ENCODE measurements at places on chromosomes 2 and 18.

DNA sequence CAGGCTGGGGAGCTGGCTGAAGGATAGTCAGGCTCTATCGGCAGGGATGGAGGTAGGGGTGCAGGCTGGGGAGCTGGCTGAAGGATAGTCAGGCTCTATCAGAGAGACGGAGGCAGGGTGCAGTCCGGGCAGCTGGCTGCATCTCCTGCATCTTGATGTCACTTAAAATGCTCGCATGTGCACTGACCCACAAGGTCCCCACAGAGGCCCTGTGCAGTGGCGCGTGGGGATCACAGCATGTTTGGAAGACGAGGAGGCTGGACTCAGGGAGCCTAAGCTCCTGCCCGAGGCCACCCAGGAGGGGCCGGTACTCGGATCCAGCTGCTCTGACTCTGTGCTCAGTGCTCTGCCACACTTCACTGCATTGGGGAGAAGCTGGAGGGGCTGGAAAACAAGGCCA, 189.0 kb upstream of the HDAC4 start:
- DNase-seq: no peak

GRCh38 chr2:159832858-159833257, 34.9 kb upstream of the CD302 start:
- DNase-seq: no peak

- no peak for DNase-seq
These were observed 19.4 kb upstream of the KIF1A start for GRCh38 chr2:240839152-240840143.

- DNase-seq: no peak
These were observed 59.5 kb downstream of the LRRTM1 start for GRCh38 chr2:80244905-80245584.

DNA sequence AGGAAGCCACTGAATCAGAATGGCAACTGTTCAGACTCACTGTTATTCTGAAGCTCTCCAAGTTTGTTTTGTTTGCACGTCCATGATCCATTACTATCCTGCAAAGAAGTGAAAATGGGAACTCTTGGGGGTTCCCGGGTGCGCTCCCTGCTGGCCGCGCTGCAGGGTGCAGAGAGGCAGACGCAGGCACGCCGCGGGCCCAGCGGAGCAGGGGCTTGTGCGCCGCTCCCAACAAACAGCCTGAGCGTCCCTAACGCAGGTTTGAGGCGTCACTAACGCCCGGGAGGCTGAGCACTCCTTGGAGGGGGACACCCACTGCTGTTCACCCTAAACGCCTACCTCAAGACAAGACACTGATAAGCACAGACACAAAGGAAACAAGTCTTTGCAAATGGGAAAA, 14.3 kb upstream of the PIEZO2 start:
- DNase-seq: no peak

DNA sequence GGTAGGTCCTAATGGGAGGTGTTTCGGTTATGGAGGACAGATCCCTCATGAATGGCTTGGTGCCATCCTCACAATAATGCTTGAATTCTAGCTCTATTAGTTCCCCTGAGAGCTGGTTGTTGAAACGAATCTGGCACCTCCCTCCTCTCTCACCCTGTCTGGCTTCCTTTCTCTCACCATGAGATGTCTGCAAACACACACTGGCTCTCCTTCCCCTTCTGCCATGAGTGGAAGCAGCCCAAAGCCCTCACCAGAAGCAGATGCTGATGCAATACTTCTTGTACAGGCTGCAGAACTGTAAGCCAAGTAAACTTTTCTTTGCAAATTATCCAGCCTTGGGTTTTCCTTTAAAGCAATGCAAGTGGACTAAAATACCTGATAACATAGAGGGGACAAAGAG, 86.6 kb downstream of the RND3 start:
- no peak for DNase-seq

- no peak for DNase-seq
These were observed 29.0 kb upstream of the SLC35F6 start for GRCh38 chr2:26735097-26735496.

DNA sequence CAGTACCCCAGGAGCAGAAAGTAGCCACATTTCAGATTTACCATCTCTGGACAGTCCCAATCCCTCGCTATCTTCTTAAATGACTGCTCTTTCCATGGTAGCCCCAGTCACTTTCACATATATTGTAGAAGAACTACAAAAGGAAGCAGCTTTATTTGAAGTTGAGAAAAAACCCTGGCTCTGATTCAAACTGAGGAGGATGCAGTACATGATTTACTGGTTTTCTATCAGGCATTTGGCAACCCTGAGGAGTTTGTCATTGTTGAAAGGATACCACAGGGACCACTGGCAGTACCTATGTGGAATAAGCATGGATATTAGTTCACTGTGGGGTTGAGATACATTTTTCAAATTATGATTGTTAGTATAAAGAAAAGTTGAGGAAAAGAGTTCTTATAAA, 640.9 kb upstream of the SETBP1 start:
- no peak for DNase-seq

DNA sequence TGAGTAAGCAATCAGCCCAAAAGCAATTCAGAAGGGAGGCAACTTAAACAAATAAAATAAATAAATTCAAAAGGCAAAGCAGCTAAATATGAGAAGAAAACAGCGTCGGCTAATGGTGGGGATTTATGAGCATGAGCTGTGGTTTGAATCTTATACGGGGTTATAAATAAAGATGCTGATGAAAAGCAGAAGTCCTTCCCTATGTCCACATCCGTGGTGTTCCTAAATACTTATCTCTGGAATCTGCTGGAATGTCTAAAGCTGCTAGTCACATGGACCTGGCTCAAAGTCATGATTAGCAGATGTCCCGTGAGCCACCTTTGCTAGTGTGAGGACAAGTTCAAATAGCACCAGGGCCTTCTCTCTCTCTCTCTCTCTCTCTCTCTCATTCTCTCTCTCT, 33.8 kb downstream of the SMIM21 start:
- no peak for DNase-seq

DNA sequence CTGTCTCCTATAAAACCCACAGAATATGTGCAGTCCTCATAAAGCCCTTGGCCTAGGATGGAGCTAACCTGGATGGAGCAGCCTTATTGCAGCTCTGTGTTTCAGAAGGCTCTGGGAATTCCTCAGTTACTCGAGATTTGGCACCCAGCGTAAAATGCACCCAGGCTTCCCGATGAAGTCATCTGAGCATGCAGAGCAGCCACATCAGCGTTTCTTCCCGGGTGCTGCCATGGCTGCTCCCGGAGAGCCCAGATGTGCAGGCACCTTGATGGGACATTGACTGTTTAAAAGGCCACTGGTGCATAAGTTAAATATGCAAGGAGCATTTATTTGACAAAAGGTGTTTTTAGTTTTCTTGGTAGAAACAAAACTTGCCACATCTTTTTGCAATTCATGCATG, 115.2 kb downstream of the MBP start:
- no peak for DNase-seq

- DNase-seq: peak; percentile 35
These were observed 1.3 kb upstream of the ACKR3 start for GRCh38 chr2:236568068-236568921.

GRCh38 chr2:15893689-15894480, 46.5 kb upstream of the MYCN start:
- no peak for DNase-seq

GRCh38 chr18:37889963-37890362, 324.4 kb upstream of the CELF4 start:
- DNase-seq: no peak

DNA sequence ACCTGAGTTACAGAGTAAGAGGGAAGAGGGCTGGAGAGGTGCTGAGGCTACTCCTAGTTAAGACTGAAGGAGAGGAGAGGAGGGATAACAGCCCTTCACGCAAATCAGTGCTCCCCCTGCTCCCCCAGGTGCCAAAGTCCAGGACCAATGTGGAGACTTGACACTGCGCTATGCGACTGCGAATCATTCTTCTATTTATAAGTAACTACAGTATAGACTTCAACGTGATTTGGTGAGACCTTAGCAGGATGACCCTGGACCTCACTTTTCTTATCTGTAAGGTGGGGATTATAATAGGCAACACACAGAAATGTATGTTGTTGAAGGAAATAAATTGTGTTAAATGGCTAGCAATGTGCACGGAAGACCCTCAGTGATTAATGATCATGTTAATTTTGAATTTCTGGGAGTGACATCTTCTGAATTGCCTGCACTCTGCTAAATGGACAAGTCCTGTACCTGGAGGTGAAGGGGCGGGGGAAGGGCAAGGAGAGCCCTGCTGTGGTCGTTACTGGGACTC, 11.0 kb downstream of the EN1 start:
- DNase-seq: no peak

- DNase-seq: no peak
These were observed 30.6 kb upstream of the CYP1B1 start for GRCh38 chr2:38106405-38107094.

DNA sequence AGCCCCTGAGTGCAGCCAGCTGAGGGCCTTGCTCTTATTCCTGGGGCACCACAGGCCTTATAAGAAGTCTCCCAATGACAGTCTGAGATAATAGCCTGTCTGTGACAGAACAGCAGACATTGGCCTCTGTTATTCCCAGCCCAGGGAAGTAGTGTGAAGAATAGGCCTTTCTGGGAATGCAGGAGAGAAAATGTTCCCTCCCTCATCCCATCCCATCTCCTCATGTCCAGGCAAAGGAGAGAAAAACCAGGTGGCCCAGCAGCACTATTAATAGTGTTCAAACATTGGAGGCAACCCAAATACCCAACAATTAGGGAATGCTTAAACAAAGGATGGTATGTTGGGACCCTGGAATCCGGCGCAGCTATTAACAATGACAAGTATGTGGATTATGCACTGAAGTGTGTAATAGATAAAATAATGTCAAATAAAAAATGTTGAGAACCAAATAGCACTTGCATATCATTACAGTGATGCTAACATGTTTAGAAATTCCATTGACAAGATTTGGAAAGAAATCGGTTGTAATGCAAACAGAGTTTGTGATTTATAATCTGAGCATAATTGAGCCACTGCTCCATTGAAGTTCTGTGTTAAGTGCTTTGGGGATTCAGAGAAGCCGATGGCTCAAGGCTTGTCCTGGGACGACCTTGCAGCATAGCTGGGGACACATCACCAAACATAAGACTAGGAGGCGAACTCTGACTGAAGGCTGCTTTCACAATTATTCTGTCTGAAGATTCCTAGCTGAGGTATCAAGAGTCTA, 69.3 kb downstream of the LBH start:
- no peak for DNase-seq

DNA sequence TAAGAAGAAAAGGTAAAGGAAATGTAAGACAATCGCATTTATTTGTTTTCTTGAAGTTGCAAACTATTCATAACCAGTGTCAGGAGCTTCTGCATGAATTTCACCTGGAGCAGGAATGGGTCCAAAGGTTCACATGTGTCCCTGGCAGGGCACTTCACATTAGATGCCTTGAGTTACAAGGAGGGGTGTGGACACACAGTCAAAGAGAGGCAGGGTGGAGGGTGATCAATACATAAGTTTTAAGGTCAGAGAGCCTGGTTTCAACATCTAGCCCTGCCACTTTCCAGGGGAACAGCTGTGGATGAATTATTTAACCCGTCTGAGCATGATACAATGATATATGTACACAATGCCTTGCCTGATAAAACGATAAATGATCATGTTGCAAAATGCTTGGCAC, 321.4 kb downstream of the CYP26B1 start:
- DNase-seq: no peak

GRCh38 chr18:59623456-59624368, 73.5 kb downstream of the CCBE1 start:
- no peak for DNase-seq

DNA sequence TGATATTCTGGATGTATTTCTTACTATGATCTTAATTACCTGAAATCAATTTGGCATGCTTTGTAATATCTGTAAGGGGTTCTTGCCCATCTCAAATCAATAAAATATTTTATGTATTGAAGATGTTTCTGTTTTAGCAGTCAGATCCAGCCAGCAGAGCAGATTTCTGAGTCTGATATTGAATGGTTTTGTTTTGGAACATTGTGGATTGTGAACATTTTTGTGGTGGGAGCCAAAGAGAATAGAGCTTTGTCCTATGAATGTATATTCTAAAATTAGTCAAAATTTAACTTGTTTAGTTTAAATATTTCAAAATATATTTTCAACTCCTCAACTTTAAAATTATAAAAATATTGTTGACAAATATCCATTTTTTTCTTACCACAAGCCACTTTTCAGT, 197.0 kb downstream of the UBE2E3 start:
- no peak for DNase-seq

GRCh38 chr2:128513961-128514283, 195.3 kb upstream of the HS6ST1 start:
- DNase-seq: no peak

GRCh38 chr2:74048147-74048546, 63.4 kb downstream of the TET3 start:
- DNase-seq: no peak

DNA sequence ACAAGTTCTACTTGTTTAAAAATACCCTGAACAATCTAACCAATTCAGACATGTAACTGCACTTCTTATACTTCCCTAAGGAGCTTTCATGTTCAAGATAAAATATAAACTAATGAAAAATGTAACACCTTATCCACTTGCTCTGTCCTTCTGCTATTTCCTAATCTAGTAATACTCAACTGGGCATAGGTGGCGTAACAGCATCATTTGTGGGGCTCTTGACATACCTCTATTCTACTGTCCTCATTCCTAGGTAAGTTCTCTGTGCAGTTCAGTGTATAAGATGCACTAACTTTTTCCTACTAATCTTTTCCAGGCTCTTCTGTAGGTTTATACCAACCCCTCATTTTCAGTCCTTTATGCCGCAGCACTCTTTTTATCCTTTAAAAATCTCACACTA, 36.7 kb downstream of the PRKD3 start:
- no peak for DNase-seq

- no peak for DNase-seq
These were observed 8.8 kb downstream of the DYSF start for GRCh38 chr2:71462056-71462605.

- no peak for DNase-seq
These were observed 107.8 kb downstream of the NDUFA10 start for GRCh38 chr2:239917125-239917956.

DNA sequence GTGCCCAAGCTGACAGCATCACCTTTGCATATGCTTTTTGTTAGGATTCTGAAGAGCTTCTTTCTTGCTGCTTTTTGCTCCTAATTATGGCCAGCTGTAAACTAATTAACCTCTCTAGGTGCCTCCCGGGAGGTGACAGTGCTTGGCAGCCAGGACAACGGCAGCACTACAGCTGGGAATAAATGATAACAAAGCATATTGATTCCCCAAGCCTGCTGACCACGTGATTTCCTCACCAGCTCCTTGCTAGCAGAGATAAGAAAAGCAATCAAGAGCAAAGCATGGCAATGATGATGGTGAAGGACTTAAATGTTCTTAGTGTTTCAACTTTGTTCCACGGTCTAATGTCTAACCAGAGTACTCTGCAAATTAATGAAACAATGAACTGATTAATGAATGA, 1074.4 kb upstream of the GYPC start:
- no peak for DNase-seq

GRCh38 chr2:98518101-98518500, 73.4 kb downstream of the INPP4A start:
- DNase-seq: peak; percentile 30

Data from activated T-cell treated with anti-CD3 and anti-CD28 coated beads for 48 hours (primary cell).